Stimulated activated CD4-positive, alpha-beta T cell treated with anti-CD3 and anti-CD28 coated beads, Interleukin-12 subunit alpha, Interleukin-12 subunit beta, amount 100 ng/mL, for 48 hours (primary cell): ENCODE measurements at places on chromosomes 6 and 20.

GRCh38 chr20:53210931-53211330 lies 238.8 kb downstream of the TSHZ2 start:
- no peak for DNase-seq

DNA sequence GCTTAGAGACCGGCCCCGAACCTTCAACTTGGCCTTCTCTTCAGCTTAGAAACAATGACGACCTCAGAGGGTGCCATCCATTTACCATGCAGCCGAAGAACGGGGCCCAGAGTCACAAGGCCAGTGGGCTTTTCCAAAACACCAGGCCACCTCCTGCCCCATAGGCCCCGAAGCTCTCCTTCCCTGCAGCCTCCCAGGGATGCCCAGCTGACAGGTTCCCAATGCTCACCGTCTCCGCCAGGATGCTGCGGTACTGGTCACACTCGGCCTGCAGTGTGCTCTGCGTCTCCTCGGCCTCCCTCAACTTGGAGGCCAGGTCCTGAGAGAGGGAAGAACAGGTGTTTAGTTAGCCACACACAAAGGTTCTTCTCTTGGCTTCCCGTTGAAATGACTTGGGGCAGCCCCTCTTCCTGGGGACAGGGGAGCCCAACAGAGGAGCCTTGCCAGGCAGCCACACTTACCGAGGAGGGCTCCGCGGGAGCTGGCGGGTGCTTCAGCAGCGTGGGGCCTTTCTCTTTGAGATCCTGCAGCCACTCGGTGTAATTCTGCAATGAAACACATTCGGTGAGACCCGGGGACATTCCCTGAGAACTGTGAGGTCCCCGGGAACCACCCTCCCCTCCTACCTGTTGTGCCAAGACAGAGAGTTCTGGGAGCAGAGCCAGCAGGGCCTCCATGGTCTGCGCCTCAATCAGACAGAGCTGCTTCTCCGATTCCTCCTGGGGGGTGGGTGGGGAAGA lies 51.5 kb downstream of the DSTN start:
- DNase-seq: no peak

- no peak for DNase-seq
Measured at GRCh38 chr20:24289737-24290481, 179.5 kb upstream of the SYNDIG1 start.

GRCh38 chr20:46040902-46041535 lies 12.0 kb downstream of the SLC12A5 start:
- DNase-seq: peak; percentile 45

DNA sequence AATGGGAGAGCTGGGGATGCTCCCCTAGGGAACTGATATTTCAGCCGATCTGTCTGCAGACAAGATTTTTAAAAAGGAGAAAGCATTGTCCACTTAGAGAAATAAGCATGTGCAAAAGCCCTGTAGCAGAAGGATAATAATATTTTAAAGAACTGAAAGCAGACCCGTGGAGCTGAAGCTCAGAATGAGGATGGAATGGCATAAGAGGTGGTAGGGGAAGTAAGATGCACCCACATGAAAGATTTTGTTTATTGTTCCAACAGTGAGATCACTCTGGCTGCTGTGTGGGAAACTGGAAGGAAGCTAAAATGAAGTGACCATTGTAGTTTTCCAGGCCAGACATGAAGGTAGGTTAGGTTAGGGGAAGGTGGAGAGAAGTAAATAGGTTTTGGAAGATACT lies 266.4 kb upstream of the PRDM1 start:
- no peak for DNase-seq

- no peak for DNase-seq
Measured at GRCh38 chr6:125824946-125825771, 34.4 kb downstream of the NCOA7 start.

- no peak for DNase-seq
Measured at GRCh38 chr6:81682235-81682795, 70.2 kb downstream of the TENT5A start.

DNA sequence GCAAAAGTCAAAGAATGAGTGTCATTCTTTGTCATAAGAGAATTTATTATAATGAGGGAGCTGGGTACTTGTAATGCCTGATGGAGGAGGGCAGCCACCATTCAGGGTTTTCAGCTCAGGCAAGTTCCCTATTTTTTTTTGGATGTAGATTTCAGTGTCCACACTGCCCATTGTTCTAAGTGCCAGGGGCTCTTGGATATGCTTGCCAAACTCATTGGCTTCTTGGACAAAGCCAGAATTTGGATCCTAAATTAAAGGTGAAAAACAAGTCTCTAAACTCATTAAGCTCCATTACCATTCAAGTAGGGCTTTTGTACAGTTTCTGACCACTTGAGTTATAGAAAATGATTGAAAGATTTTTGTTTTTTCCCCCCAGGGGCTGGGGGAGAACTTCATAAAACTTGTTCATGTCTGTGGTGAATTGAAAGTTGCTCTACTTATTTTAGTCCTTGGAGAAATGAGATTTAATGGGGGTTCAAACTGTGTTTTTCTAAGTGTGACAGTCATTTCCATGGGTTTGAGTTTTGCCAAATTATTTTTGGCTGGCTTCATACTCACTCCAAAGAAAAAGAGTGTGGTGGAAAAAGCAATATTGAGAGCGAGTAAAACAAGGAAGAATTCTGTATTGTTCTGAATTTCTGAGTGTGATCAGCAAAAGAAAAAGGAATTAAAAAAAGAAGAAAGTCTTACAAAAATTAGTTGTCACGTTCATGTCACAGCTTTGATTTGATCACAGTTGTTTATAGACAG lies 46.0 kb downstream of the TIAM2 start:
- DNase-seq: no peak

DNA sequence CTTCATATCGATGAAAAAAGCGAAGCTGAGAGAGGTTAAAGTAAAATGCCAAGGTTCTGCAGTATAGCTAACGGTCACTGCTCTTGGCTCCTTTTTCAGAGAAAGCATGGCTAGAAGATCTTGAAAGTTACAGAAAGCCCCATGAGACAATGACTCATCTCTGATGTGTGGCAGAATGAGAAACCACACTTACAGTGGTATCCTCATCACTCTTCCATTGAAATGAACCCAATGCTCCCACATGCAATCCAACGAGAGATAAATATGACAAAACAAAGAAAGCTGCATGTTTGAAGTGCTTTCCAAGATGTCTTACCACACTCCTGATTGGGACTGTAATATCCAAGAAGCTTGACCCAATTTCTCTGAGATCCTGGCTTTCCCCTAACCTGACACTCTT lies 694.9 kb downstream of the PRKN start:
- DNase-seq: no peak

DNA sequence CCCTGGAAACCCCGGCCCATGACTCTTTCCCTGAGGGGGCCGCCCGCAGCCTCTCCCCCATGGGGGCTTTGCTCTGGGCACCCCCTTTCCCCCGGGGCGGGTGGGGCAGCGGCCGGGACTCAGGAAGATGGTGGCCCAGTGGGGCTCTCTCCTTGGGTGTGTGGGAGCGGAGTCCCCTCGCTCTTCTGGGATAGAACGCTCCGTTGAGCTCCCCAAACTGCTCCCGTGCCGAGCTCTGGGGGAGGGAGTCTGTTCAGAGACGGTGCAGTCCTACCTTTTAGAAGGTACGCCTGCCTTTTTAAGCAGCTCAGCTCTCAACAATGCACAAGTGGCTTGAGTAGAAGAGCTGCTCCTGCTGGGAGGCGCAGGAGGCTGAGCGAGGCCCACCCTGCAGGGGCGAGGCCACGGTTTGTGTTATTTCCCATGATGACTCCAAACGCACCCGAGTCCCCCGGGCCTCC lies 21.7 kb upstream of the BHLHE23 start:
- no peak for DNase-seq

GRCh38 chr20:42914302-42914701 lies 275.4 kb downstream of the PTPRT start:
- DNase-seq: no peak

DNA sequence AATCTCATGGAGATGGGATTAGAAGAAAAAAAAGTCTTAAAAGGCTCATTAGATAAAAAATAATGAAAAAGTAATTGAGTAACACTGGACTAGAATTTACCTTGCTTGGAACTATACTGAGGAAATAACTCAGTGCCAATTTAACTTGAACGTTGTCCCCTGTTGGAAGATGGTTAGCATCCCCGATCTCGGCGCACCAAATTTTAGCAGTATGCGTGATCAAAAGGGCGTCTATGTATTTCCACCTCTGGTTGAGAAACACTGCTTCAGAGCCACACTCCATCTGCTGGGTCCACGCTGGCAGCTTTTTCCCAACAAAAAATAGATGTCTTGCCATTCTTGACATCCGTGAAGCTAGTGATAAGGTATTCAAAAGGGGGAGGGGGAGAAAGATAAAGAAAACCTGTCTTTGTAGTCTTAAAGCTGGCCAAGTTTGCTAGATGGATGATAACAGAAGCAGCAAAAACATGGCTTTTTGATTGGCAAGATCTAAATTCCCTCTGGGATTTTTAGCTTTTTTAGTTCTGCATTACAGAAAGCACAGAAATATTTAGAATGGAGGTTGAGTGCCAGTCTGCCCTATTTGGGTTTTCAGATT lies 6.4 kb downstream of the HINT3 start:
- DNase-seq: no peak

- peak; percentile 26 for DNase-seq
Measured at GRCh38 chr6:36912030-36912454, 26.3 kb downstream of the C6orf89 start.

DNA sequence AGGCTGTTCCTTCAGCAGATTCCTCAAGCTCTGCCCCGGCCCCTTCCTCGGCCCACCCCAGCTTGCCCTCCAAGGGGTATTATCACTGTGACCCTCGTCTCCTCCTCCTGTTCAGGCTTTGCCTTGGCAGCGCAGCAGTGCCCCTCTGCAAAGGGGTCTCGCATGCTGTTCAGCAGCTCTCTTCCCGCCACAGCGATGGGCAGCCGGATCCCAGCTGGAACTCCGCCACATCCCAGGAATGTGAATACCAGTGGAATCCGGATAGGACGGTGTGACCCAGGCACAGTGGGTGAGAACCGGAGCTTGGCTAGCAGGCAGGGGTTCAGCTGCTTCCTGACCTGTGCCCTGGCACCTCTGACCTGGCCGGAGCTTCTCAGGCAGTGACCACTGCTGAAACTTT lies 52.9 kb downstream of the RNASET2 start:
- DNase-seq: no peak

DNA sequence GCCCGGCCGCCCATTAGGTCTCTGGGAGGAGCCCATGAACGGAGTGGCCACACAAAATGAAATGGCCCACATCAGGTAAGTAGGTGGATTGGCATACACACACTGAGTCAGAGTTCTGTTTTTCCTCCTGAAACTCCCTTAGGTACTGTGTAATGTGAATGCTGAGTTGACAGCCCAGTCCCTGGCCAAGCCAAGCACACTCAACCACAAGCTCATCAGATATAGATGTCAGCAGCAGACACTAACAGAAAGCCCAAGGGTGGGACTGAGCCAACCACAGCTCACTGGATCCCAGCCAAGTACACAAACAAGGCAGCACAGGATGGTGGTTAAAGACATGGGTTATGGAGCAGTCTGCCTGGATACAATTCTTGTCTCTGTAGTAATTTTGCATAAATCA lies 403.4 kb downstream of the GJA1 start:
- DNase-seq: no peak
